ENCODE measurements at places on chromosomes 7 and 10.

DNA sequence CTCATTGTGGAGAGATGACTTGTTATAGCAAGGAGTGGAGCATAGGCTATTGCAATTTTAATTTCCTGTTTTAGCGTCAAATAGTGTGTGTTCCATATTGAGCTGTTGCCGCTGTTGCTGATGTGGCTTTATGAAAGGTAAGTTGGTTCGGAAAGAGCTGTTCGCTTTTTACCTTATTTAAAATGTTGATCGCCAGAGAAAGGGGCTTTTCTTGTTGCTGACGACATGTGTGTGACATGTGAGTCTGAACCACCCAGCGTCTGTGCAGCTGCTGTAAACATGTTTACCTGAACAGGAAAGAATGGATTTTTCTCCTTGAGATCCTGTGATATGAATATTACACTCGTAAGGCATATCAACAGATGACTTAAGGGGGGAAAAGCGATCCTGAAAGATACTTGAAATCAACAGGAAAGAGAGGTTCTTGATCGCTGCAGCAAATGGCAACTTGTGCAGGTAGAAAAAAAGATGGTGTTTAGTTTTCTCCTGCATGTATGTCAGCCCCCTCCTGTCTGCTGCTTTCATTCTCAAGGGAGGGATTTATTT is 2.5 kb downstream of the ZEB1 start:
- DNase-seq, result no peak

GRCh38 chr10:126029999-126030398 is 133.6 kb downstream of the FANK1 start:
- DNase-seq, result no peak

- no peak for DNase-seq
Measured at GRCh38 chr7:89826557-89826956, 327.7 kb upstream of the STEAP1 start.

- no peak for DNase-seq
Measured at GRCh38 chr7:135924302-135924701, 52.9 kb downstream of the MTPN start.

- DNase-seq, result no peak
Measured at GRCh38 chr10:99926925-99927720, 82.6 kb downstream of the DNMBP start.

- no peak for DNase-seq
Measured at GRCh38 chr10:132146941-132147915, 39.5 kb upstream of the DPYSL4 start.

GRCh38 chr10:42990016-42990720 is 86.7 kb upstream of the RET start:
- no peak for DNase-seq
